ENCODE measurements at places on chromosomes 12 and 14.
A peak's percentile ranks its signal among the peaks of the same experiment; 100 is the strongest.

DNA sequence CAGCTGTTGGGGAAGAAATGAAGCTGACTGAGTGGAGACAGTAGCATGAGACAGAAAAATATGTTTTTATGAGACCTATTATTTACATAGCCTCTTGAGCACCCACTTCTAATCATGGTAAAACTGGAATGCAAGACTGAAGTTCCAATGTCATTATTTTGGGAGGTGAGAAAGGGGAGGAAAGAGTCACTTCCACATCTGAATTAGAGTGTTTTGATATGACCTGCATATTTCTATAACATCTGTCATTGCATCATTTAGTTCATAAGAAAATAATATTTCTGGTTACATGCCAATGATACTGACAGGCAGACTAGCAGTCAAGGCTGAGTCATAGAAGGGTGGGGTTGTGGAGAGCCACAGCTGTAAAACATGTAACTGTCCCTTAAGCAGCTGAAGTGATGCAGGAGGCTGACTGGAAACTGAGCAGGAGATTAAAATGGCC, 26.7 kb downstream of the NTN4 start:
- peak; percentile 86 for DNase-seq

- no peak for DNase-seq
Measured at GRCh38 chr12:44031472-44032185, 195.7 kb downstream of the TMEM117 start.

DNA sequence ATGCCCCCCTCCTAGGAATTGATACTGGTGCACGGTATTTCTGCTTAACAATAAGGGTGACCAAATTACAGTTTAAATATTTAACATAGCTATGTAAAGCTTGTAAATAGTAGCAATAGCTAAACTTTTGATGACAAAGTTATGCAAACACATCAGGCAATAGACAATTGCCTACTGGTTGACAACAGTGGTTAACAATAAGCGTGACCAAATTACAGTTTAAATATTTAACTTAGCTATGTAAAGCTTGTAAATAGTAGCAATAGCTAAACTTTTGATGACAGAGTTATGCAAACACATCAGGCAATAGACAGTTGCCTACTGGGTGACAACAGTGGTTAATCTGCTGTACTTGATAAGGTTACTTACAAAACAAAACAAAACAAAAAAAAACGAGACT, 886.5 kb upstream of the FLRT2 start:
- no peak for DNase-seq

GRCh38 chr14:65853407-65853955, 441.0 kb downstream of the FUT8 start:
- no peak for DNase-seq

GRCh38 chr12:55226523-55226922, 5.7 kb downstream of the OR10A7 start:
- no peak for DNase-seq

DNA sequence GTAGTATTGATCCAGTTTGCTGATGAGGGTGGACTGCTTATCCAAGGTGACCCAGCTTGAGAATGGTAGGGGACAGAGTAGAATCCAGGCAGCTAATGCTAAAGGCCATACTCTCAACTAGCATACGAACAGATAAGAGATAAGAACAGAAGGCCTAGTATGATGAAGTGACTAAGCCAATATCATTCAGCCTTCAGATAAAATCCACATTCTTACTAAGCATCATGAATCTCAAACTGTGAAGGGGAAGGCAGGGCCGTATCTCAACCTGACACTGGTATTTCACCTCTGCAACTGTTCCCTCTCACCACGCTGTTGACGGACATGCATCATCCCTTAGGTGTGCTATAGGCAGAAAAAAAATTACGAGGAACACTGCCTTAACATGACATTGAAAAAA, 8.1 kb upstream of the CKAP4 start:
- no peak for DNase-seq

DNA sequence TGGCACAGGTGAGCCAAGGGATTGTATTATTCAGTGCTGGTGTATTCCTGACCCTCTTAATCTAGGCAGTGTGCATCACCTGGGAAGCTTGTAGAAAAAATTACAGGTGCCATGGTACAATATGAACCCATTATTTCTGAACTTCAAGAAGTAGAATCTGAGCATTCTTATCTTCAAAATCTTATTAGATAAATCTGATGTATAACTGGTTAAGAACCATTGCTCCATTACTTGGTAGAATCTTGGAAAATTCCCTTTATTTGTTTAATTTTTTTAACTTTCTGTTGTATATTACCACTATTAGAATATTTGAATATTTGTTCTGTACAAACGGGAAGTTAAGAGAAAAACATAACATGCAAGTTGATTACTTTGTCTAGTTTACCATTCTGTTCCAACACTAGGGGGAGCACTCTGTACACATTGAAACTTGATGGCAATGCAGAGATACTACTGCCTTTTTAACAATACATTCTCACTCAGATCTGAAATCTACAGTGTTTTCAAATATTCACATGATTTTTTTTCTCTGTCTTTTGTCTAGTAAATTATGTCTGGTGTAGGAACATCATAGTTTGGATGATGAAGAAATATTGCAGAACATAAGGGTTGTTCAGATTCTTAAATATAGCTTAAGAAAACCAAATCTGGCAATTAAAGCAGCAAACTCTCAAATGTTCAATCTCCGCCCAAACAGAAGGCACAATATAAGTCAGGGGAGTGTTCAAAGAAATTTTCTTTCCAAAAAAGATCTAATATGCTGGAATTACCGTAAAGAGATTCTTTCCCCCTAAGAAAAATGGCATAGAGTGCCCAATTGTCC, 196.6 kb downstream of the PCNX1 start:
- peak; percentile 73 for DNase-seq

DNA sequence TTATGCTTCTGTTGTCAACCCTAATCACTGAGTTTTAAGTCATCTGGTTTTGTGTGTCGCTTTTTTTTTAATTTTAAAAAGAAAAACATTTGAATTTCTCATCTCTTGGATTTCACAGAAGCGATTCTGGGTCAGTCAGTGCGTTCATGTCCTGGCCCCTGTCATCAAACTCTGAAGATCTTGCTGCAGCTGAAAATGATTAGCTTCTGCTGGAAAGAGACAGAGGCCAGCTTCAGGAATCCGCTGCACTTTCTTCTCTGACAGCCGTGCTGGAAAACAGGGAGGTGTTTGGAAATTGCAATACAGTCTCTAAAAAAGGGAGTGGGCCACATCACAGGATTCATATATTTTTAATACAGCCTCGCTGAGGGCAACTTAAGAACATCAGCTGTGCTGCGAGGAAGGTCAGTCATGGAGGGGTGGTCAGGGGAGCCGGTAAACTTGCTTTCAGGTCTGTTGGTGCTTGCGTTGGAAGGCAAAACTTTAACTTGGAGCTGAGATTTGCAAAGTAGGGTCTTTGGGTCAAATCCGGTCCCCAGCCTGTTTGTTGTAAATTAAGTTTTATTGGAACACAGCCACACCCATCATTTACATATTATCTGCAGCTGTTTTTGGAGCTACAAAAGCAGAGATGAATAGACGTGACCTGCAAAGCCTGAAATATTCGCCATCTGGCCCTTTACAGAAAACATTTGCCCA, 190.8 kb downstream of the AACS start:
- DNase-seq: no peak

DNA sequence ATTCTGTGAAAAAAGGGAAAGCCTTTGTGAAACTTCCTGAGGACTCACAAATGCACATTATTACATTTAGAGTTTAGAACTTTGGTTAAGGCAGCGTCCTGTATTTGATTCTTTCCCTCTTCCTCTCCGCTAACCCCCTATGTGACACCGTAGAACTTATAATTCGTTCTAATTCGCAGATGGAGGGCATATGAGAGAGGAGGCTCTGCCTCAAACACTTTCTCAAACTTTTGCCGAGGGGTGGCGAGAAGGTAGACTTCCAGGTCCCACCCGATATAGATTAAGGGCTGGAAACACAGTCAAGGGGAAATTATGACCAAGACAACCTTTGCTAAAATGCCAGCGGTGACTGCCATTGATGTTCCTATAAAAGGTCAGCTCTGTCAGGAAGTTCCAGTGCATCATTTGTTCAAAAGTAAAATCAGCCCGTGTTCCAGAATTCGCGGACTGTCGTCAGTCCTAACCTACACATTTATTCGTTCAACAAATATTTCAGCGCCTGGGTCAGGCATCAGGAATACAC, 904 bp upstream of the PAPOLA start:
- no peak for DNase-seq

DNA sequence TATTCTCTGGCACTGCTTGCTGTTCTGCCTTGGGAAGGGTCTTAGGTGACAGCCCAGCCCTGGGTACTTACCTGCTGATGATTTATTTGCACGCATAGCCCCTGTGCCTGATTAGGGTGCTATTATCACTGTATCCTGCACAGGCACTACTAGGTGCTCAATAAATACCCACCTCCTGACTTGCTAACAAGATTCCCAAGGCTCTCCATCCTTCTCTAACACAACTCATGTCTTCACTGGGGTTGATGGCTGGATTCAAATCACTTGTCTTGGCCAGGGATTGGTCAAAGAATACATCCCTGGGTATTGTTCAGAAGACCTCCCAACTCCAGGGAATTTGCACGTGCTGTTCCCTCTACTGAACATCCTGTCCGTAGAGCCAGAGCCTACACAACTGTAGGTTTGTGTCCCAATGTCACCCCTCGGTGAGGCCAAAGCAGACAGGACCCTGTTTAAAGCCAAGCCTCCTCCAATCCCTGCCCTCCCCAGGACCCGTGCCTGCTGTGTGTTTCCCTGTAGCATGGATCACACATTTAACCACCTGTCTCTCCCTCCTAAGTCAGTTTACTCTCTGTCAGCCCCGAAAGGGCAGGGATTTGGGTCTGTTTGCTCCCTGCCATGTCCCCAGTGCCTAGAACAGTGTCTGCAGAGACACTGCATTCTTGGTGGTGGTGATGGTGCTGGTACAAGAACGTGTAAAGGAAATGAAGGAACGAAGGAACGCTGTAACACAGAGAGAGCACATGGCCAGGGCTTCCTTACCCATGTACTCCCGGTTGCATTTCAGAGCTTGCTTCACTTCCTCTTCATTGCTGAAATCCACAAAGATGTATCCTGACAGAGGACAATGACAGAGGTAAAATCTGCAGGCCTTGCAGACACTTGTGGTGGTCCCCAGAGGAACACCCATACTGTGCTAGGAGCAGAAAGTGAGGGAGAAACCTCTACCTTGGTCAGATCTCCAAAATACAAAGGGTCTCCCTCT, 16.5 kb downstream of the RBM19 start:
- DNase-seq: no peak

- no peak for DNase-seq
Measured at GRCh38 chr12:129127771-129128170, 274.5 kb downstream of the GLT1D1 start.

DNA sequence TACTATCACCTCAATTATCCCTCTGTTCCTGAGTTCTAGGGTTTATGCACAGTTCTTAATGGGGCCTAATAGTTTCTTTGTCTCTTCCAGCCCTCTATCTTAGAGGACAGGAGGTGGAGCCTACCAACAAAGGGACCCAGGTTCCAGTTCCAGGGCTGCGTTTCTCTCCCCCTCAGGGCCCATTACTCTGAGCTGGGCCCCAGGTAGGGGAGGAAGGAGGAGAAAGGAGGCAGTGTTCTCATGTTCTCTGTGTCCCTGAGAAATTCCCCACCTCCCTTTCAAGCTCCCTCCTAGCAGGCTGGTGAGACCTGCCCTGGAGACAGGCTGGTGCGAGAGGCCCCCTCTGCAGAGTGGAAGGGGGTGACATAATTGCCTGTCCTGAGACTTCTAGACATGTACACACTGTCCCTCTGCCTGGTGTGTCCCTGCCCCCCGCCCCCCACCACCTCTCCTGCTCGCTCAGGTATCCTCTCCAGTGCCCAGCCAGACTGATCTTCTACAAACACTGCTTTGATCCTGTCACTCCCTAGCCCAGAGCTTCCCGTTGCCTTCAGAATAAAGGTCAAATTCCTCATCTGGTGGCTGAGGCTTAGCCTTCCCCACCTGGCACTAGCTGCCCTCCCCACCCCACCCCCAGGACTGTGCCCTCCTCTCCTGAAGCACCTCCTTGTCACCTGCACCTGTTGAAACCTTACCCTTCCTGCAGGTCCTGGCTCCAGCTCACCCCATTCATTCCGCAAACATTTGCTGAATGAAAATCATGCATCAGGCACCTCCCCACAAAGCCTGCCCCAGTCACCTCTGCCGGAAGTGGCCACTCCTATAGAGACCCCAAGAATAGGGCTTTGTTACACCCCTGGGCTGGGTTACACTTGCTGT, 21.1 kb upstream of the KRT8 start:
- no peak for DNase-seq

DNA sequence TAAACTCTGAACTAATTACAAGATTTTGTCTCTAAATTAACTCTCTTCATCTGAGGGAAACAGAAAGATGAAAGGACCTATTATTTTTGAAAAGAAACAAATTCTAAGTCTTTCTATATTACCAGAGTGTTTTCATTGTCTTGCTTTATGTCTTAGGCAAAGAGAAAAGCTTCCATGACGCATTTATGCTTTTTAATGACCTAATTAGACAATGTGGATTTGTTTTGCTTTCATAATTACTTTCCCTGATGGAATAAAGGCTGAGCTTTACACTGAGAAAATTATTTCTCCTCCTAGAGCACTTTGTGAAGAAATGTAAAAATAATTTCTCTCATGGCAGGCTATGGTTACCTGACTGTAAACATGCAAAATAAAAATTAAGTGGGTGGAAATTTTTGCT, 138.0 kb upstream of the SLCO1C1 start:
- no peak for DNase-seq

DNA sequence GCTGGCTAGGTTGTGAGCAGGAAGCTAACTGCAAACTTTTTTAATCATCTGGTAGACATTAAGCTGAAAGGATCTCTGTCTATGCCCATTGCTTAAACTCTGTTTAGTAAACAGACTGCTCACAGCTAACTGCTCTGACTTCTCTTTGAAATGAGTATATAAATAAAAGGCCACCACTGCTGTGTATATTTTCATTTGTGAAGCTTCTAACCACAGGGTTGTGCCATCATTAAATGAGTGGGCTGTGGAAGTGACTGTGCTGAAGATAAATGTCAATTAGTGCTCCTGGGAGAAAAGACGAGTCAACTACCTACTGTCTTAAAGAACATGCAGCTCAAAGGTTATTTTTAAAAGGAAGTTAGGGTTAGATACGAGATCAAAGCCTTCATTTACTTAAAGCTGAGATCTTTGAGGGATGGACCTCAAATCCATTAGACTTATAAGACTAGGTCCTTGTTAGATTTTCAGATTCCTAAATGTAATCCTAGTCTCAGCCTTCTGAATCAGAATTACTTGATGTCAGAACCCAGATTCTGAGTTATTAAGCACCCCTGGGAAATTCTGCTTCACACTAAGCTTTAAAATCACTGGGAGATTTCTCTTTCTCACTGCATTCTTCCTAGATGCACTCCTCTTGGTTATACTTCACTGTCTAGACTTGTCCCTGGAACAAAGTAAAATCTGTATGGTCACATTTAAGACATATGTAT, 213.1 kb upstream of the FLRT2 start:
- DNase-seq: no peak
